Activated CD8-positive, alpha-beta T cell treated with anti-CD3 and anti-CD28 coated beads, Interleukin-2, amount 10 ng/mL, durations not matched to agents 7 days and 5 days (primary cell): ENCODE measurements at places on chromosomes 12 and 14. TPM values are rescaled to one million over a fixed set of nuclear protein-coding genes. Genes with fewer than 3 reads are reported as not detected.

ST8SIA1 gene
- 0.29 TPM for total RNA-seq

ADCY4 gene
- total RNA-seq, result 3.4 TPM

GALNT16 gene
- total RNA-seq, result not detected

DNA sequence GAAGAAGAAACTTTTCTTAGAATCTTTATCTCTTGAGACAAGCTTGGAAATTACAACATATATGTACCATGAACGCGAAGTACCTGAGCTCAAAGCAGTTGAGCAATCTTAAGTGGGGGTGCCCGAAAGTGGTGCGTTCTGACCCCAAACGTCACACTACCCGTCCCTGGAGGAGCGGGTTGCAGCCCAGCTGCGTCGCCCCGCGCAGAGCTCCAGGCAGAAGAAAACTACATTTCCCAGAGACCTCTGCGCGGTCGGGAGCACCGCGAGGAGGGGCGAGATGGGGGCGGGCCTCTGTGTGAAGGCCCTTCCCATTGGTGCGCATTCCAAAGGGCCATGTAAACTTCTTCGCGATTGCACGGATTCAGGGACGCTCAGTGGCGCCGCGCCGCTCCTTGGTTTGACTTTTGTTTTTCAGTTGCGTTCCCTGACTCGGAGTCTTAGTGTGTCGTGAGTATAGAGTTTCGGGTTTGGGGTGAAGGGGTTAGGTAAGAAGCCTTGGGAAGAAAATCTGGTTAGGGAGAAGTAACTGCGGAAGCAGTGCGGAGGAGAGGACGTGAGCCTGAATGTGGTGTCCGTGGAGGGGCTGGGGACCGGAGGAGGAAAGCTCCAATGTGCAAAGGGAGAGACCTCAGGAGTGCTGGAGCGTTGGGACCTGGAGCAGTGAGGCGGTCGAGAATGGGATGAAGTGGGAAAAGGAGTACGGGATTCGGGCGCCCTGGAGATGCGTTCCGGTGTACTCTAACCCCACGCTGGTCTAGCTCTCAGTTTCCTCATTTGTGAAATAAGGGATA, at the start of gene CCDC77:
CCDC77 (plus strand) TSS at position 410 of the 794 bp plus-strand sequence. CDS start 7,740 bp downstream, outside the sequence.
- H3K36me3 ChIP-seq, result peaks cover 3% of the 10 kb centered on the region
- no peaks in the 10 kb centered on the region for H3K4me1 ChIP-seq
- no peak within 1 kb of the TSS for H3K4me3 ChIP-seq

- no peak for DNase-seq
- peaks cover 37% of the 10 kb centered on the region for H3K4me1 ChIP-seq
- H3K4me3 ChIP-seq, result no peak overlapping the region
These were observed 21.5 kb downstream of the DYRK2 start for GRCh38 chr12:67669934-67670631.

DNA sequence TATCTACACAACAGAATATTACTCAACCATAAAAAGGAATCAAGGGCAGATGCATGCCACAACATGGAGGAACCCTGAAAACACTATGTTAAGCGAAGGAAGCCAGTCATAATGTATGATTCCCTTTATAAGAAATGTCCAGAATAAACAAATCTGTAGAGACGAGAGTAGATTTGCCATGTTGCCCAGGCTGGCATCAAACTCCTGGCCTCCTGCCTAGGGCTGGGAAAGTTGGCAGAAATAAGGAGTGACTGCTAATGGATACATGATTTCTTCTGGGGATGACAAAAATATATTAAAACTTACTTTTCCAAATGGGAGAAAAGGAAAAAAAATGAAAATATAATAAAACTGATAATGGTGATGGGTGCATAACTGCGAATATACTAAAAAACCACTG, 10.9 kb downstream of the CLIP1 start:
- no peak overlapping the region for H3K27ac ChIP-seq
- no peak overlapping the region for H3K4me3 ChIP-seq
- H3K27me3 ChIP-seq, result no peaks in the 10 kb centered on the region
- H3K36me3 ChIP-seq, result peaks cover 8% of the 10 kb centered on the region
- peaks cover 24% of the 10 kb centered on the region for H3K4me1 ChIP-seq

DNA sequence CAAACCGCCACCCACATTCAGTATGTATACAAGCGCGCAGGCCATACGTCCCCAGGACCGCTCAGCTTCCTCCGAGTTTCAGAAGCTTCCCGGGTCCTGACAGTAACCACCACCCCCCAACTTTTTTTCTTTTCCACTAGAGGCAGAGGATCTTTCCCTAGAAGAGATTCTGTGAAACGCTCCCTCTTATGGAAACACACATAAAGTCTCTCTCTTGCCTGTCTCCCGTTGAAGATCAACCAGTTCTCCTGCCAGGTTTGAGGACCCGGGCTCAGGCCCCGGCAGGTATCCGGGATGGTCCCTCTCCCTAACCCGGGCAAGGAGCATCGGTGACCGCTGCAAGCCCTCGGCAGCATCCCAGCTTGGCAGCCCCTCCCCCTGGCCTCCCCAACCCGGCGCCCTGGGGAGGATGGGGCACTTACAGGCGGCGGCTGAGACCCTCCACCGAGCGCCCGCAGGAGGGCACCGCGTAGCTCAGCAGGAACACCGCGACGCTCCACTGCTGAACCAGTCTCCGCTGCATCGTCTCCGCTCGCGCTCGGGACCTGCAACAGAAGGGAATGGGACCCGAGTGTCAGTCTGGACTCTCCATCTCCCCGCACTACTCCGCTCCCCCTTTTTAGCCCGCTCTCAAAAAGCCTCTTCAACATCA, 3.4 kb downstream of the PTHLH start:
- H3K27ac ChIP-seq, result no peak overlapping the region
- no peak for DNase-seq

- no peaks in the 10 kb centered on the region for H3K27me3 ChIP-seq
- no peak overlapping the region for H3K27ac ChIP-seq
- H3K36me3 ChIP-seq, result no peaks in the 10 kb centered on the region
- no peak for DNase-seq
These were observed 314.8 kb upstream of the TBX3 start for GRCh38 chr12:114998750-114999128.

DNA sequence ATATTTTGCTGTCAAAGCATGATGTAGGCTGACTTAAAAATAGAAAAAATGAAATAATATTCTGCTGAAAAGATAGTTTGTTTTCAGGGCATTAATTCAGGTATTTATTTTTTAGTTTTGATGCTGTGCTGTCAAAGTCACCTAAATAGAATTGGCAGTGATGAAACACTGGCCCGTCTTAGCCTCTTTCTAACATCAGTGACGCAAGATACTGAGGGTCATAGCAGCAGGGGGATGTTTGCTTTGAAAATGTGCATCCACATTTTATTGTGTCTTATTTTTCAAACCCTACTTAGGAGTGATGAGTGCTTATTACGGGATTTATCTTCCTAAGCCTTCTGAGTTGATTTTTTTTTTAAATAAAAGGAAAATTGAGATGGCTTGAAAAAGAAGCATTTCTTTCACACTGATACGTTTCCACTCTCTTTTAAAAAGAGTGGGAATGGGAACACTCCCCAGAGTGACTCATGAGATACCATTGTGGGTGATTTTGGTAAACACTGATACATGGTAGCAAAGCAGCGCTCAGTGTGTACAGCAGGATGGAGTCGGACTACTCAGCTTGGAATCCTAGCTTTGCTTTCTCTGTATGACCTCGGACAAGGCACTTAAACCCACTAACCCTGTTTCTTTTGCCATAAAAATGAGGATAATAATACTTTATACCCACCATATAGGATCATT, 290.8 kb downstream of the ERC1 start:
- no peaks in the 10 kb centered on the region for H3K36me3 ChIP-seq
- no peak for DNase-seq
- no peaks in the 10 kb centered on the region for H3K27me3 ChIP-seq
- H3K27ac ChIP-seq, result no peak overlapping the region
- no peak overlapping the region for H3K4me3 ChIP-seq

GRCh38 chr14:78157494-78158437, 12.4 kb upstream of the NRXN3 start:
- H3K27ac ChIP-seq, result no peak overlapping the region
- no peak overlapping the region for H3K4me3 ChIP-seq
- no peaks in the 10 kb centered on the region for H3K4me1 ChIP-seq
- peaks cover 2% of the 10 kb centered on the region for H3K27me3 ChIP-seq
- H3K36me3 ChIP-seq, result no peaks in the 10 kb centered on the region

- H3K36me3 ChIP-seq, result no peaks in the 10 kb centered on the region
- H3K4me1 ChIP-seq, result no peaks in the 10 kb centered on the region
- no peak for DNase-seq
- no peaks in the 10 kb centered on the region for H3K27me3 ChIP-seq
These were observed 47.2 kb downstream of the FOXG1 start for GRCh38 chr14:28813810-28814209.

DNA sequence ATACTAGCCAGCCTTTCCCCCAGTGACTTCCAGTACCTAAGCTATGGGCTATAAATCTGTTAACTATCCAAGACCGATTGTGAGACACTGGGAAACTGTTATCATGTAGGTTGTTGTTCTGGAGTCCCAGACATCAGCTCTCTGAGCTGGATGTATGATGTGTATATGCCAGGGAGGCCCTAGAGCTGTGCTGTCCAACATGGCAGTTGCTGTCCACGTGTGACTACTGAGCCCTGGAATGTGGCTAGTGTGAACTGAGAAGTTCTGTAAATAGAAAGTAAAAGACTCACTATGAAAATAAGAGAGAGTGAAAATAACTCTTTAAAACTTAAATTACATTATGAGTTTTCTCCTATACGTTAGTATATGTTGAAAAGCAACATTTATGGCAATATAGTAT, 755.8 kb upstream of the FBXO33 start:
- no peak overlapping the region for H3K4me3 ChIP-seq
- H3K4me1 ChIP-seq, result no peaks in the 10 kb centered on the region
- DNase-seq, result no peak
- H3K27me3 ChIP-seq, result no peaks in the 10 kb centered on the region
- no peaks in the 10 kb centered on the region for H3K36me3 ChIP-seq

- H3K27ac ChIP-seq, result no peak overlapping the region
- DNase-seq, result no peak
- H3K36me3 ChIP-seq, result no peaks in the 10 kb centered on the region
- no peaks in the 10 kb centered on the region for H3K4me1 ChIP-seq
These were observed 4.1 kb downstream of the TNFAIP2 start for GRCh38 chr14:103127356-103127755.

DNA sequence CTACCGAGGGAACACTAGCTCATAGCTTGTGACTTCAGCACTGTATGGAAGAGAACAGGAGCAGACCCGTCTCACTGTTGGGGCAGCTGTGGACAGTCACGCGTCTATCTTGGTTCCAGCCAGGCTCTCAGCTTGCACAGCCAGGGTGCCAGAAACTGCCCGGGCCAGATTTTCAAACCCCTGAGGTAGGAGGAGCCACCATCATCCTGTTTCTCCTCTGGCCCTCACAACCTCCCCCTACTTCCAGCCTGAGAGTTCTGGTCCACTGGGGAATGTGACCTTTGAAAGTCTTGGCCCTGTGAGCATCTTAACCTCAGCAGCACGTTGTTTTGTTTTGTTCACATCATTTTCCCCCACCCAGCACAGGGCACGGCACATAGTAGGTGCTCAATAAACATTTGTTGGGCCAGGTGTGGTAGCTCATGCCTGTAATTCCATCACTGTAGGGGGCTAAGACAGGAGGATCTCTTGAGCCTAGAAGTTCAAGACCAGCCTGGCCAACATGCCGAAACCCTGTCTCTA, 50.4 kb downstream of the PSMA6 start:
- H3K4me3 ChIP-seq, result no peak overlapping the region
- no peaks in the 10 kb centered on the region for H3K36me3 ChIP-seq
- no peak for DNase-seq

- no peaks in the 10 kb centered on the region for H3K36me3 ChIP-seq
- no peaks in the 10 kb centered on the region for H3K4me1 ChIP-seq
- no peak overlapping the region for H3K27ac ChIP-seq
These were observed 1241.2 kb upstream of the FLRT2 start for GRCh38 chr14:84288781-84289180.

GRCh38 chr14:61988240-61988639, 226.0 kb downstream of the SNAPC1 start:
- H3K4me3 ChIP-seq, result no peak overlapping the region
- no peaks in the 10 kb centered on the region for H3K36me3 ChIP-seq
- peaks cover 4% of the 10 kb centered on the region for H3K27me3 ChIP-seq
- H3K4me1 ChIP-seq, result no peaks in the 10 kb centered on the region
- no peak for DNase-seq

DNA sequence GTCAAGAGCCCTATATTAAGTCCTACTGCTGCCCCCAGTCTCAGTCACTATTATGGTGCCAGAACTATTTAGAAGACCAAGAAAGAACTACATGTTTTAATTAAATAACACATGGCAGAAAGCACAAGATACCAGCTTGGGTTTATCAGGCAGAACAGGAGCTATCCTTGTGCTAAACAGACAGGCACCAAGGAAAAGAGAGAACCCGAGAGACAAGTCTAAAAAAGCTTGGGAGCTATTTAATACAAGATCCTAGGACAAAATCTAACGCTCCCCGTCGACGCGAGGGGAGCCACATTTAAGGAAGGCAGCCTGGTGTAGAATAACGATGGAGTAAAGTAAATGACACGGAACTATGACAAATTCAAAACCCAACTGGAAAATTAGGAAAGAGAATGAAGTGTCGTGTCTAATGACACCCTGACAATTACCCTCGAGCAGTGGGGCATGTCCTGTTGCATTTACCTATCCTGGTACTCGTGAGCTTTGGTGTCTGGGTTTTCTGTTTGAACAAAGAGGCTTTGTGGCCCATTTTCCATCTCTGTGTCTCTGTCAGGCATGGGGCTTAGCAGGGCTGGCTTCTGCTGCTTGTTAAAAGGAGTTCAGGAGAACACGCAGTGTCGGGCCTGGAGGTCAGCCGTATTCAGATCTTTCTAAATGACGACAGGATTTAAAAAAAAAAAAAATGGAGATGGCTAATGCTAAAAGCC, 140.6 kb downstream of the ETNK1 start:
- no peaks in the 10 kb centered on the region for H3K27me3 ChIP-seq
- no peaks in the 10 kb centered on the region for H3K36me3 ChIP-seq

GRCh38 chr14:105844810-105845724, 318.7 kb downstream of the TMEM121 start:
- no peak overlapping the region for H3K27ac ChIP-seq
- peak; percentile 12 for DNase-seq
- H3K4me3 ChIP-seq, result no peak overlapping the region

GRCh38 chr12:130954544-130954831, 781 bp downstream of the ADGRD1 start:
- H3K4me1 ChIP-seq, result no peaks in the 10 kb centered on the region
- no peak overlapping the region for H3K4me3 ChIP-seq
- H3K27me3 ChIP-seq, result peaks cover 24% of the 10 kb centered on the region
- no peak overlapping the region for H3K27ac ChIP-seq

DNA sequence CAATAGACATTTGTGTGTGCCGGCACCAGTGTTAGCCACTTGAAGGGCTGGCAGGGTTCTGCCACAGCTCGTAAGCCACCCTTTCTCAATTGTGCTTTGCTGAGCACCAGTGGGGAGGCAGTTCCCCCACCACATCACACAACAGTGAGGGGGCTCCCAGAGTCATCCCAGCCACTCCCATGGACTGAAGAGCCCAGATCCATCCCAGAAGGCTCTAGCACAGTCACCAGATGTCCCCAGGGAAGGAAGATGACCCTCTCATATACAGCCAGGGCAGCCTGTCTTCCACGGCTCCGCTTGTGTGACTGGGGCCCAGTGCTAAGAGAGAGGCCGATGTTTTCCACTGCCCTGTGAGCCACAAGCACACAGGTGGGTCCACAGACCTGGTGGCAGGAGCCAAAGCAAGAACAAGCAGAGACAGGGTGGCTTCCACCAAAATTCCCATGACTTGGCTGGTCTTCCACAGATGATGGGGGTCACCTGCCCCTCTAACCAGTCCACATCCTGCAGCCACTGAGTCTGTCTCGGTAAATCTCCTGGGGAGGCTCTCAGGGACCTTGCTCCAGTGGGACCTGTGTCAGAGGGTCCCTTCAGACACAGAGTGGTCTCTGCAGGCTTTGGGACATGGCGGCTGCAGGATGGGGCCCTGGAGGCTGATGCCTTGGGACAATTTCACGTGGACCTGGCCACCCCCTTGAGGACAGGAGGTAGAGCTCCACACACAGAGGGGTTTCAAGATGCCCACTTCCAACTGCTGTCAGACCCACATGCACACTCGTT, 71.9 kb upstream of the DDX11 start:
- no peak overlapping the region for H3K27ac ChIP-seq
- no peak overlapping the region for H3K4me3 ChIP-seq
- no peaks in the 10 kb centered on the region for H3K36me3 ChIP-seq
- H3K27me3 ChIP-seq, result no peaks in the 10 kb centered on the region
- DNase-seq, result no peak
